ENCODE measurements at places on chromosomes 12 and 14. TPM values are rescaled to one million over a fixed set of nuclear protein-coding genes. Genes with fewer than 3 reads are reported as not detected.
A peak's percentile ranks its signal among the peaks of the same experiment; 100 is the strongest.

Gene MEG3
- 24.7 TPM for total RNA-seq

Gene TSPAN11
- 1.9 TPM for total RNA-seq

Gene ACRBP
- total RNA-seq: 0.51 TPM

Gene PLEK2
- not detected for total RNA-seq

Gene TMCC3
- 1.5 TPM for total RNA-seq

Gene FAM222A
- 25.0 TPM for total RNA-seq

Gene LRRC10
- 40.5 TPM for total RNA-seq

Gene CYP27B1
- total RNA-seq: not detected

Gene FIGNL2
- 0.30 TPM for total RNA-seq

Gene KRT77
- total RNA-seq: not detected

Gene GAS2L3
- 2.4 TPM for total RNA-seq

DNA sequence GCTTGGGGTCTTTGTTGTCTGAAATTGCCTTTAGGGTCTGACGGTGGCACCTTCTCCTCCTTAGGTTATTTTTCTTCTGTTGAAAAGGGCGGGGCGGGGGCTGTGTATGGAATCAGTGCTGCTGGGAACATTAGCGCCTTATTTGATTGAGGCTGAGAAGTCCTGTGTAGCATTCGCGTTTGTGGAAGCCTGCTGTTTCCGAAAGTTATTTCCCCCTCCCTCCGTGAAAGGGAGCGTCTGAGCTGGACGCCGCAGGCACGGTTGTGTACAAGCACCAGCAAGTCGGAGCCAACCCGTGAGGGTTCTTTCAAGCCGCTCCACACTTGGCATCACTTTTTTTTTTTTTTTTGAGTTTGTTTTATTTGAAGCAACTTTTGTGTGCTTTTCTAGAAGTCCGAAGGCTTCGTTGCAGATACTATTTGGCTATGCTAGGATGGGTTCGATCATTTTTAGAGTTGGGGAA lies 1.1 kb downstream of the SYNE2 start:
- DNase-seq: peak; percentile 60

- no peak for DNase-seq
These were observed 11.9 kb downstream of the NAA25 start for GRCh38 chr12:112096667-112097066.

- DNase-seq: no peak
These were observed 43.4 kb downstream of the PPP2R5E start for GRCh38 chr14:63499701-63500250.

DNA sequence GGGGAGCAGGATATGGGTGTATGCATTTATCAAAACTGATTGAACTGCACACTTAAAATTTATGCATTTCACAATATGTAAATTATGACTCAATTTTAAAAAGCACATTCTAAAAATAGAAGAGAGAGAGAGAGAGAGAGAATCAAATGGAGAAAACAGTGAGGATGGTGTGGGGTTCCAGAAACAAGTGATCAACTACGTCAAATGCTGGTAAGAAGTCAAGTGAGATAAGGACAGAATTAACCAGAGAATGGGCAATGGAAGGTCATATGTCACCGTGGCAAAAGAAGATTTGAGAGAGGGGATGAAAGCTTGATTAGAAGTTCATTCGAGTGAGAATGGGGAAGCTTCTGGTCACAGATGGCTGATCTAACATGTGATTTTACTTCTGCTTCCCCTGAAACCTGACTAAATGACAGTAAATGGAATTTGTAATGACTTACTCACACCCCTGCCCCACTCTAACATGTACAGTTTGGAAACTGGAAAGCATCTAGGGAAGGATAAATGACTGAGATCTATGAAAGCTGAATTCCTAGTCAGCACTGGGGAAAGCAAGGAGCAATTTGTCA lies 276.5 kb upstream of the AMIGO2 start:
- no peak for DNase-seq

DNA sequence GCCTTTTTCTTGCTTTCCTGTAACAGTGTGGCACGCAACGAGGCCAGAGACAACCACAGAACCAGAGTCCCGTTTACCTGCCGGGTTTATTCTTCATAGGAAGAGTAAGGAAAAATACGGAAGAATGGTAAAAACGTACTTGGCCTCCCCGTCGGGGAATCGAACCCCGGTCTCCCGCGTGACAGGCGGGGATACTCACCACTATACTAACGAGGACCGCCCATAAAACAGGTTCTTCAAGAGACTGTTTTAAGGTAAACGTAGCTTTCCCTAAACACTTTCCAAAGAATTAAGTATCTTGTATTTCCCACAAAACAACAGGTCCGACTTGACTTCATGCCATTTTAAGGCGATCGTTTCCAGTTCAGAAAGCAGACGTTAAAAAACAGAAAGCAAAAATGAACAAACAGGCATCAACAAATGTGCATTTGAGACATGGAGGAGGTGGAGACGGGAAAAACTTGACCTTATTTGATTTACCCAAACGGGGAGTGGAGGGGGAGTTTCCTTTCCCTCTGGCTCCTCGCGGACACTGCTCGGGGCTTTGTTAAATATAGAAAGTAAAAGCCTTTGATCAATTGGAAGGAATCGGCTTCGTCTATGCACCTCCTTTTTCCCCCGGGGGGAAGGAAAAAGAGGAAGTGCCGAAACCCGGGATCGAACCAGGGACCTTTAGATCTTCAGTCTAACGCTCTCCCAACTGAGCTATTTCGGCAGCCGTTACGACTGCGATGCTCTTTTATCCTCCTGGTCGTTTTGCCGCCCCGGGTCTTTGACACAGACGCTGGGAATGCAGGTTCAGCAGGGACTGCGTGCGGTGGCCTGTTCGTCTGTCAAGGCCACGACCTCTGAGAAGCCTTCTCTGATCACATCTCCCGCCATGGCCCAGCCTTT lies 13.0 kb upstream of the UBC start:
- DNase-seq: peak; percentile 92

DNA sequence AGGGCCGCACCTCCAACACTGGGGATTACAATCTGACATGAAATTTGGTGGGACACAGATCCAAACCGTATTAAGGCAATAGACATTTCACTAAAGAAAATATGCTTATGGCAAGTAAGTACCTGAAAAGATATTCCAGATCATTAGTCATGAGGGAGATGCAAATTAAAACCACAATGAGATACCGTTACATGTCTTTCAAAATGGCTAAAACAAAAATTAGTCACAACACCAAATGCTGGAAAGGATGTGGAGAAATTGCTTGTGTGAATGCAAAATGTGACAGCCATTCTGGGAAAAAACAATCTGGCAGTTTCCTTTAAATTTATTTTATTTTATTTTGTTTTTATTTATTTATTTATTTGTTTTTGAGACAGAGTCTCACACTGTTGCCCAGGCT lies 82.3 kb upstream of the PTGDR start:
- no peak for DNase-seq

DNA sequence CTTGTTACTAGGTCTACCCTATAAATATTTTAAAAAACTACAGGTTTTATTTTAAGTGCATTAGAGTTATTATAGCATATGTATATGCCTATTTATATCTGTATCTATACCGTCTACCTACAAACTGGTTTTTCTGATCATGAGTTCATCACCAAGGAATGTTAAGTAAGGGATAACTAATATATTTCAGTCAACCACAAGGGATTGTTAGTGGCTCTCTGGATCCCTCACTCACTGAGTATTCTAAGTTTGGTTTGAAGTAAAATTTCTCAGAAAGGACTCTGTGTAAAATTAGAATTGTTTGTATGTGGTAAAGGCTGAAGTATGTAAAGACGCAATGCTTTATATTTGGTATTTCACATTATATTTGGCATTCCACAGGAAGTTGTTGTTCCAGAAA lies 4.8 kb downstream of the EPYC start:
- DNase-seq: no peak

DNA sequence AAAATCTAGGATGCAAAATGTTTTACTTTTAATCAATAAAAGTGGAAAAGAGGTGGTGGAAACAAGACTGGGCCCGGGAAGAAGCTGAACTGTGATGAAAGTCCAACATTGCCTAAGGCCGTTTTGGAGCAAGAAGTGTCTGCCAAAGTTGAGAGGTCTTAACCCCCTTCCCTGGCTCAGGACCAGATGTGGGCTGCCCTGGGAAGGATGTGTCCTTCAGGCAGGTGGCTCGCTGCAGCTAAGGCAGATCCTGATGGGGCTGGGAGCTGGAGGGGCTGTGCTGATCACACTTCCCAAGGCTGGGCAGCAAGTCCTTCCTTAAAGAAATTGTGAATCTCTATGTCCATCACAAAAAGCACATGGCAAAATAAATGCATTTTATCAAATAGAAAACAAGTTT lies 581.6 kb downstream of the GALC start:
- no peak for DNase-seq

DNA sequence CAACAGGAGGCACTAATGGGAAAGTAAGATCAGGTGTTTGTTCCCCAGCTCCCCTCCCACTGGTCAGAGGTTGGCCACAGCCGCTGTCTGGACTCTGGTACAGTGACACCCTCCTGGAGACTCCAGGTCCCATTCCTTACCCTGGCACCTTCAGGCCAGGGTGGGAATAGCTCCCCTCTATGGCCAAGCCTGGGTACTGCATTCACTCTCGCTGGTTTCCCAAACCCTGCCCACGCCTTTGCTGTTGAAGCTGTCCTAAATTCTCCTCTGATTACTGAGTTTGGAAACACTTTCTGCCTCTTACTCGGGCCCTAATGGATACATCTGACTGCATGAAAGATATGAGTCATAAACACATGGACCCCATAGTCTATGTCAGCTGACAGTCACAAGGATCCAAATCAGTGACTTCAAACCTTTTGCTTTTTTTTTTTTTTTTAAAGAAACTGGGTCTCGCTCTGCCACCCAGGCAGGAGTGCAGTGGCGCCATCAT lies 17.9 kb downstream of the HRK start:
- DNase-seq: no peak

- no peak for DNase-seq
These were observed 48.6 kb upstream of the STAC3 start for GRCh38 chr12:57299514-57300016.

- DNase-seq: no peak
These were observed 4.4 kb downstream of the CHST11 start for GRCh38 chr12:104460973-104461698.

GRCh38 chr14:88559852-88560251 lies 3.0 kb upstream of the ZC3H14 start:
- no peak for DNase-seq

- DNase-seq: no peak
These were observed 210.9 kb downstream of the LRFN5 start for GRCh38 chr14:41817626-41818025.

- DNase-seq: no peak
These were observed 73.2 kb downstream of the IPO8 start for GRCh38 chr12:30622509-30622908.

DNA sequence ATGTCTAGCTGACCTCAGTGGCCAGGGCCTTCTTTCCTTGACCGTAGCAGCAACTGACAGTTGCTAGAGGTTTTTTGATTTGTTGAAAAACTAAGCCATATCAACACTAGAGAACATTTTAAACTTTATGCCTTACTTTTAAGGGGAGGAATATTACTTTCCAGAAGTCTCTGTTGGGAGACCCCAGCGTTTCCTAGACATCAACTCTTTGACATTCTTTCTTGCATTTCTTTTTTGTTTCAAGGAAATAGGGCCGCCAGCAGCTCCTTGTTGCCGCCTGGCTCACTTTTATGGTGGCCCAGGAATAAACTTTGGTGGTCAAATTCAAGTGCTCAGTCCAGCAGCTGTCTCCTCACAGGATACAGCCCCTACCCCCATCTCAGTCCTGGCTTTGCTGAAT lies 2.5 kb upstream of the HOXC11 start:
- no peak for DNase-seq

DNA sequence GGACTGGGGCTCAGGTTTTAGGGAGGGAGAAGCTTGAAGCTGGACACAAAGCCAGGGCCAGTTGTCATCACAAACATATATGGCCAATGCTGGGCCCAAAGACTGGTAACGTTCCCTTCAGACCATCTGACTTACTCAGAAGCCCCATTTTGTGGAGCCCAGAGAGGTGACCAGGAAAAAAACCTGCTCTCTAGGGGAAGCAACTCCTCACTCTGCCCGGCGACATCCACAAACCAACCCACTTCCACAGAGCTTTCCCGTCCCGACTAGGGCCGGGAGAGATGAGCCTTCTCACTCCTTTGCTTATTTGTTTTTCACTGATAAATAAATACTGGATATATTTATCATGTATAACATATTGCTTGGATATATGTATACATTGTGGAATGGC lies 180.9 kb upstream of the RTL1 start:
- no peak for DNase-seq

DNA sequence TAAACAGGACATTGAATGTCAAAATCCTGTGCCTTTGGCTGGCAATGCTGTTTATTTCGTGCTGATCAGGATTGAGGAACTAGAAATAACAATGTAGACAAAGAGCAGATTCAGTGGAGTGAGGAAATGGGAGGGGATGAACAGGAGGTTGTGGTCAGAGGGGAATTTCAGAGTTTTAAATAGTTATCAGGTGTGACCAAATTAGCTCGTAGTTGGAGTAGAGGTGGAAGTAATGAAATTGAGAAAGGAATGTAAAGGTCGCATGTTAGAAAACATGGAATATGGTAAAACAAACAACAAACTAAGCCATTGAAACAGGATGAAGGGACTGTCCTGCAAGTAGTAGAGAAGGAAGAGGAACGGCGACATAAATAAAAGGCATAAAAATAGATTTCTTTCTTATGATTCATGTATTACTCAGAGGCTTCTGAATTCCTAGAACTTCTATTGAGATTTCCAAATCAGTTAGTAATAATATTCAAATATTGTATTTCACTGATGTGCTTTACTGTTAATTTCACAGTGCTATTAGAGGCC lies 9.5 kb upstream of the SAV1 start:
- no peak for DNase-seq

- no peak for DNase-seq
These were observed 132.9 kb upstream of the SLC35F4 start for GRCh38 chr14:57998766-57999165.

GRCh38 chr14:88990856-88991255 lies 166.4 kb downstream of the TTC8 start:
- no peak for DNase-seq

DNA sequence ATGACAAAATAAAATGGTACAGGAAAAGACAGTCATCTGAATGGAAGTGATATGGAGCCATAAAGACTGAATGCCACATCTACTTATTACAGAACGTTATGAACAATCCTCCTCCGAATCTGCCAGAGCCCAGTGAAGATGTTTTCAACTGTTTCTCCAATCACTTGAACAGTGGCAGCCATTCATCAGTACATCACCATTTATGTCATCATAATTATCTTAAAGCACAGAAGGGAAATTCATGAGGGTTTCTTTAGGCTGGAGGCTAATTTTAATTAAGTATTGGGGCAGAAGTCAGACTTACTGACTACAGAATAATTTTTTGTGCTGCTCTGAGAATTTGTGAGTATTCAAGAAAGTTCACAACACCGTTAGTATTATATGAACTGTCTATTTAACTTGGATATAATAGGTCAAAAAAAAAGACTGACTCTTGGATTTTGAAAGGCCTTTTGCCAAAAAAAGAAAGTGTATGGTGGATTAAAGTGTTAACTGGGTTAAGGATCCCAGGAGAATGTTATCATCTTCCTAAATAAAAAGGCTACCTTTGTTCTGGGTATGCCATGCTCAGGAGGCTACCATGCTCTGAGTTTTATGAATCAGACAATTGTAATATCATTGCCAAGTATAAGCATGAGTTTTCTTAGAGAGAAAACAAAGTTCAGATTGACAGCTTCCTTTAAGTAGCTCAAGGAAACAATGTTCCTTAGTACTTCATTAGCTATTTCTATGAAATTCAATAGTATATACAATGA lies 40.1 kb downstream of the PDZRN4 start:
- DNase-seq: no peak

- DNase-seq: no peak
These were observed 242.5 kb downstream of the ADGRD1 start for GRCh38 chr12:131196220-131196619.

- no peak for DNase-seq
These were observed 660.9 kb downstream of the C12orf50 start for GRCh38 chr12:87368259-87368658.

GRCh38 chr12:26691234-26691970 lies 141.6 kb downstream of the ITPR2 start:
- DNase-seq: no peak

Measured in Right ventricle myocardium superior (tissue), 1 donor.